Activated T-cell treated with anti-CD3 and anti-CD28 coated beads, Interleukin-2, amount 50 U/mL, for 72 hours (primary cell): ENCODE measurements at places on chromosomes 5 and 9.
A peak's percentile ranks its signal among the peaks of the same experiment; 100 is the strongest.

DNA sequence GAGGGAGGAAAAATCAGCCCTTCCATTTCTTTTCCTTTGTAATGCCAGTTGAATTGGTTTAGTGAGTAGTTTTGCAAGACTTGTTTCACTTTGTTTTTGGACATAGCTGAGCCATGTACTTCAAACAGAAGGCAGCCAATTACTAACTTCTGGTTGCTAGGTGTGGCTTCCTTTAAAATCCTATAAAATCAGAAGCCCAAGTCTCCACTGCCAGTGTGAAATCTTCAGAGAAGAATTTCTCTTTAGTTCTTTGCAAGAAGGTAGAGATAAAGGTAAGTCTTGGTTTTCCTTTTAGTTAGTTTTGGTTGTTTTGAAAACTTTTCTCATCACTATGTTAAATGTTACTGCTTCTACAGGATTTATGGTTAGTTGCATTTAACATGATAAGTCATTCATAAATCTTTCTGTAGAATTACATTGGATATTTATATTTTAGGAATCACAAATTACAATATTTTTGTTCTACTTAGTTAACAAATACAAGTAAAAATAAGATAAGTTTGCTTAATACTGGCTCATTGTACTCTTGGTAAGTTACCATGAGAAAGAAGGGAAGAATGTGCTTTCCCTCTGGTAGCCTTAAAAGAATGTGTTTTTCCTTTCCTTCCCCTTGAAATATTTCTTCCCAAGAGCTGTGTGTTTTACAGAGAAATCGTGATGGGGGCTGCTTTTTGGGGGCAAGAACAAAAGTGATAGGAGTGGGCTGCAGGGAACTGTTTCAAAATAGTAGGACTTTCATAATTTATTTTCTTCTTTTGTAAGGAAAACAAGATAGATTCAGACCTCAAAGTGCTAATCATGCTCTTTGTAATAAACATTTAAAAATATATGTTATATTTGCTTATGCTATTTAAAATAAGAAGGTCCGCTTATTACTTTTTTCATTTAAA is at the start of gene ANXA1:
ANXA1 (plus strand) TSS at position 213 of the 890 bp plus-strand sequence. CDS start 6,671 bp downstream, outside the sequence.
- no peak for DNase-seq

- DNase-seq: no peak
Observed at GRCh38 chr5:61159070-61159469, 3.2 kb downstream of the SMIM15 start.

DNA sequence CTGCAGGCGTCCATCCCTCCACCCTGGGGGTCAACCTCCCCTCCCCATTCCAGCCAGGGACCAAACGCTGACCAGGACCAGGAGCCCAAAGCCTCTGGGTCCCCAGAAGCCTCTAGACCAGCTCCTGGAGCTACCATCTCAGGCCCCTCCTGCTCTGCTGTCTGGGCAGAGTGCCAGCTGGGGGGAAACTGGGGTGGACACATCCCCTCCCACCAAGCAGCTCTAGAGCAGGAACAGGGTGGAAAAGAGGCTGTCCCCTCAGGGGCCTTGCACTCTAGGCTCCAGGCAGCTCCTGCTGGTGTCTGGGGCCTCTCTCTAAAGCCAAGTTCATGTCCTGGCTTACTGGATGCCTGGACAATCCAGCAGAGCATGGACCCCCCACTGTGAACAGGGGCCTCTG is 4.4 kb downstream of the SSNA1 start:
- no peak for DNase-seq

GRCh38 chr9:96719921-96720320 is 58.0 kb downstream of the ZNF510 start:
- DNase-seq: no peak

DNA sequence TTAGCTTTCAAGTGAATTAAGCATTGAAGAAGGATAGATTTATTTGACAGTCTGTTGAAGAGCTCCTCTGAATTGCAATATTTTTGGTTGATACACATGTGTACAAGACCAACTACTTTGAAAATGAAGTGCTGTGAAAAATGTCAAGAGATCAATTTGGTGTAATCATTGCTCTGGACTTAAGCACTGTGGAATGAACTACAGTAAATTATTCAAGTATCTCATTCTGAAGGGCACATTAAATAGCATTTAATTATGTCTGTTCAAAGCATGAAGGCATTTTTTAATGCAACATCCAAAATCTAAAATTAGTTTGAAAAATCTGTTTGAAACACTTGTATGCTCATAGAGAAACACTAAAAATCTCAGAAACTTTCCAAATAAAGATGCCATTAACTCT is 107.5 kb downstream of the CDH18 start:
- DNase-seq: no peak

GRCh38 chr9:114888607-114889006 is 41.8 kb downstream of the TNFSF8 start:
- no peak for DNase-seq

DNA sequence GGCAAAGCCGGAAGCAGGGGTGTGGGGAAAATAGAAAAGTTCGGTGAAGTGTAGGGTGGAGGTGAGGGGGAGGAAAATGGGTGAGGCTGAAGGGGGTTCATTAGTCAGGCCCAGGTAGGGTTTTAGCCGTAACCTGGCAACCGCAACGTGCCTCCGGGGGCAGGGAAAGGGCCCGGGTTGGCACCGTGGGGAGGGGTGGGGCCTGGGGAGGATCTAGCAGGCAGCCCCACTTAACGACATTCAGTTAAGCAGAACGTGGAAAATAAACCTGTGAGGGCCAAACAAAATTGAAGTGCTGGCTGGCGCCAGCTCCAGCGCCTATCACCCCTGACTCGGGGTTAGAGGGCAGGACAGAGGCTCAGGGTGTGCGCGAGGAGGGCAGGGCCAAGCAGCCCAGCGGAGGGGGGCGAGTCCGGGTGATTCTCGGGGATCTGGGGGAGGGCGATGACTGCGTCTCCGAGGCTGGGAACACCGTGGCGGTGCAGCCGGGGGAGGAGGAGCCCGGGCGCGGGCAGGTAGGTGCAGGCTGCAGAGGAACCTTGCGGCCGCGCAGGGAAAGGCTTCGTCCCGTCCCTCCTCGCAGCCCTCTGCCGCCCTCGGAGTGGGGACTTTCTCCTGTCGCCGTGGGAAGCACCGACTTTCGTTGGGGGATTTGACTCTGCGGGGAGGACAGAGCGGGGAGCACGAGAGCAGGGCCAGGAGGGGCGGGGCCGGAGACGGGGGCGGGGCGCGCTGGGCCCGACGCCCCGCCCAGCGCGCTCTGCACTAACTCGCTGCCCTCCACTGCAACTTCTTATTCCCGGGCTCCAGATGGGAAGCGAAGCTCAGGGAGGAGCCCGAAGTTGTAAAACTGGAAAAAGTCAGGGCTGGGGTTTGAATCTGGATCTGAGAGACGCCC is 5.1 kb downstream of the RGS14 start:
- DNase-seq: peak; percentile 72

- no peak for DNase-seq
Observed at GRCh38 chr9:69542942-69543704, 129.0 kb downstream of the APBA1 start.

- no peak for DNase-seq
Observed at GRCh38 chr5:98455665-98456064, 317.8 kb upstream of the RGMB start.

GRCh38 chr9:133656211-133657119 is 20.3 kb downstream of the DBH start:
- DNase-seq: peak; percentile 32

DNA sequence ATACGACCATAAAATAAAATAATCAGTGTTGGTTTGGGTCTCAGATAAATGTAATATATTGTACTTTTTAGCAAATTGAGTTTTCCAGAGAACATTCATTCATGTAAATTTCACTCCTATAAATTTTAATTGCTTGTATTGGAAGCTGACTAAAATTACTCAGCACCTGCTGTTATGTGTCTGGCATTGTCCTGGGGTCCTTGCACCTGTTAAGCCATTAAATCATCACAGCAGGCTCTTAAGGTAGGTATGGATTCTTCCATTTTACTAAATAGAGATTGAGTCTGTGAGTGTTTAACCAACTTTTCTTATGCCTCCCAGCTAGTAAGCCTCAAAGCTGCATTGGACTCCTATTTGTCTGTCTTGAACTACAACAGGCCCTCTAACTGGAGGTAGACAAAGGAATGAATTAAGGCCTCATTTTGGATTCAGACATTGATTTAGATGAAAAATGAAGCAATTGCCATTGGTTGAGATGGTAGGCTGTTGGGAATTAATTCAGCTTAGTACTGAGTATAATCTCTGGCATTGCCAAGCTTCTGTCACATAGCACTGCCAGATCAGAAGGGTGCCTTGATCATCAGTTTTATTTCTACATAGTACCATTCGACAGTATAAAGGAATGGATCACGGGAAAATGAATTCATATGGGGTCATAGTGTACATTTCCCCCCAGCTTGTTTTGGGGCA is 78.9 kb downstream of the PARP8 start:
- DNase-seq: no peak

- DNase-seq: no peak
Observed at GRCh38 chr5:12277504-12278192, 373.4 kb upstream of the CTNND2 start.

GRCh38 chr5:102451082-102451481 is 47.7 kb downstream of the SLCO6A1 start:
- DNase-seq: no peak

DNA sequence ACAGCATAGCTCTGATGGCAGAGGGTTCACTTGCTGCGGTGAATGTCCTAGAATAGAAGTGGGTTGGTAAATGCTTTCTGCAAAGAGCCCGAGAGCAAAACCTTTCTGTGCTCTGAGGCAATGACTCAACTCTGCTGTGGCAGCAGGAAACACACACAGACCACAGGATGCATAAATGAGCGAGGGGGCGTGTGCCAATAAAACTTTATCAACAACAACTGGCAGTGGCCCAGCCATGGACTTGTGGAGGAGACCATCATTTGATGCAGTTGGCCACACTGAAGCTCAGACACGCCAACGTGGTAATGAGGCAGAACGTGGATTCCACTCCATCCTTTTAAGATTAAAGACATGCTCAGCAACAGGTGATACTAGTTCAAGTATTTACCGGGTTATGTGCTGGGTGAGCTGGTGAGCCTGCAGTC is 6.8 kb downstream of the MRPL36 start:
- peak; percentile 86 for DNase-seq

DNA sequence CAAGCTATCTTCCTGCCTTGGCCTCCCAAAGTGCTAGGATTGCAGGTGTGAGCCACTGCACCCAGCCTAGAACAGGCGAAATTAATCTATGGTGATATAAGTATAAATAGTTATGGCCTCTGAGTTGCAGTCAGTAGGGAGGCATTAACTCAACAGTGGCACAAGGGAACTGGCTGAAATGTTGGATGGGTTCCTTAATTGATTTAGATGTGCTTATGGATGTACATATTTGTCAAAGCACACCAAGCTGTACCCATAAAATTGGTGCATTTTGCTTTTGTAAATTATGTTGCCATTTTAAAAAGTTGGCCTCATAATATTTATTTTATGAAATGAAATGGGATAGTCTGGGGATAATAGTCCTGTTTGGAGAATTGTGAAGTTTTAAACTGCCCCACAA is 36.8 kb upstream of the GLIPR2 start:
- DNase-seq: no peak

GRCh38 chr9:124853605-124854143 is 414 bp downstream of the WDR38 start:
- no peak for DNase-seq

- no peak for DNase-seq
Observed at GRCh38 chr9:119095072-119095471, 274.2 kb downstream of the BRINP1 start.

- no peak for DNase-seq
Observed at GRCh38 chr9:129242191-129242941, 64.3 kb upstream of the IER5L start.

DNA sequence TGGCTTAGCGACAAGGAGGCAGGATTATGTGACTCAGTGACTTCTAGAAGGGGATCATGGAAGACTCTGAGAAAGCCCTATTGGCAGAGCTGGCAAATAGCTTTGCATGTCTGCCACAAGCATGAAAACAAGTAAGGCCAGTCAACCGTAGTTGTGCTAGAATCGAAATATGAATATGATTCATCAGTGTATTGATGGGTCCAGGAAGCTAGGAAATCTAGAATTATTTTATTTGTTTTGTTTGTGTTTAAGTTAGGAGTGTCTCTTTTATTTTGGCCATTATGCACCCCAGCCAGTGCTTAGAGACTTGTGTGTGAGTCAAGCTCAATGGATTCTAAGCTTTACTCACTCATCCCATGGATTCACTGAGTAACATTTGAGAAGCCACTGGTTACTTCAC is 3.8 kb upstream of the ITGA2 start:
- DNase-seq: no peak

DNA sequence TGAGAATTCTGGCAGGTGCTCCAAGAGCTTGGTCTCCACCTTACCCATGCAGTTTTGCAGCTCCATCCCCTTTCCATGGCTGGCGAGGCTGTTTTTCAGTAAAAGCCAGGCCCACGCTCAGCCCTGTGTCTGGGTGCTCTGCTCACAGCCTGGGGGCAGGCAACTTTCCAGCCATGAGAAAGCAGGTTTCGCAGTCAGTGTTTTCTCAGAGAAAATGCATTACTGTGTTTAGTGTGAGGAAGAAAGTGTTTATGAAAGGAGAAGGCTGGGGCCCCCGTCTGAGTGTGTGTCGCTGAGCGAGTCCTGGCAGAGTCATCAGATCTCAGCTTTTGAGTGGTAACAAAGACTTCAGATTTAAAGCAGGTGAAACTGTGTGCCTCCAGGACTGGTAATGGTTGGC is 248.1 kb downstream of the IRX1 start:
- DNase-seq: no peak

DNA sequence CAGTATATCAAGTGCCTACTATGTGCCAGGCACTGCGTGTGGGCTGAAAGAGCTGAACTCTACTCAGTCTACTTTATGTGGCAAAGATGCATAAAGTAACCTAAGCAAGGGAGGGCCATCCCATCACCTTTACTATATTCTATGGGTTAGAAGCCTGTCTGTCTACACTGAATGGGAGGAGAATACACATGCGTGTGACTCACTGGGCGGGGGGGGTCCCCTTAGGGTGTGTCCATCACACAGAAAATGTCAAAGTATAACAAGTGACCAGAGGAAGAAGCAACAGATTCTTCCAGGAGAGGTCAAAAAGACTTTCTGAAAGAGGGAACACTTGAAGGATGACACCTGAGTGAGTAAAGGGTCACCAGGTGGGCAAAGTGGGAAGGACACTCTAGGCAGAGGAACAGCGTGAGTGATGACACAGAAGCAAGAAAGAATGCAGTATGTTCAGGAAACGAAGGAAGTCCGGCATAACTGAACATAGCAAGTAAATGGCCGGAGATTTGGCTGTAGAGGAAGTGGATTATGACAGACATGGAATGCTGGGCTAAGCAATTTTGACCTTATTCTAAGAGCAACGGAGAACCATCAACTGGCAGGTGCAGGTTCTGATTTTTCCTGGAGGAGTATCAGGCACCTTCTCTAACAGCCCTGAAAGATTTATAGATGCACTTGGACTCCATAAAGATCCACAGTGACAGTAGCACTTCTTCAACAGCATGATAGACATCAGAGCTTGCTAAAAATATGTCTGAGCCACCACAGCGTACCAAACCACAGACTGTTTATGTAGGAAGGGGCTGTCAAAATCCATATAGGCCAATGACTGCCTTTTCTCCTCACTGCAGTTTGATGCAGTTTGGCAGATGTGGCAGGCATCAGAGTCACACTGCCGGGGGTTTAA is 8.0 kb upstream of the WHRN start:
- DNase-seq: no peak

GRCh38 chr5:59485107-59485506 is 408.4 kb downstream of the PDE4D start:
- no peak for DNase-seq
